Osteocyte (in vitro differentiated cells): ENCODE measurements at places on chromosomes 6 and 20. TPM values are rescaled to one million over a fixed set of nuclear protein-coding genes. Genes with fewer than 3 reads are reported as not detected.
A peak's percentile ranks its signal among the peaks of the same experiment; 100 is the strongest.

Gene HLA-C
- total RNA-seq = 408 and 450 TPM in 2 replicates

Gene ENPP1
- total RNA-seq = 21.1 and 22.4 TPM in 2 replicates

Gene LHFPL5
- total RNA-seq = not detected in 2 replicates

Gene TTI1
- 16.2 and 17.9 TPM in 2 replicates for total RNA-seq

Gene OPRM1
- total RNA-seq = not detected in 2 replicates

GRCh38 chr20:34282041-34282440 is 21.1 kb downstream of the AHCY start:
- DNase-seq = no peak

DNA sequence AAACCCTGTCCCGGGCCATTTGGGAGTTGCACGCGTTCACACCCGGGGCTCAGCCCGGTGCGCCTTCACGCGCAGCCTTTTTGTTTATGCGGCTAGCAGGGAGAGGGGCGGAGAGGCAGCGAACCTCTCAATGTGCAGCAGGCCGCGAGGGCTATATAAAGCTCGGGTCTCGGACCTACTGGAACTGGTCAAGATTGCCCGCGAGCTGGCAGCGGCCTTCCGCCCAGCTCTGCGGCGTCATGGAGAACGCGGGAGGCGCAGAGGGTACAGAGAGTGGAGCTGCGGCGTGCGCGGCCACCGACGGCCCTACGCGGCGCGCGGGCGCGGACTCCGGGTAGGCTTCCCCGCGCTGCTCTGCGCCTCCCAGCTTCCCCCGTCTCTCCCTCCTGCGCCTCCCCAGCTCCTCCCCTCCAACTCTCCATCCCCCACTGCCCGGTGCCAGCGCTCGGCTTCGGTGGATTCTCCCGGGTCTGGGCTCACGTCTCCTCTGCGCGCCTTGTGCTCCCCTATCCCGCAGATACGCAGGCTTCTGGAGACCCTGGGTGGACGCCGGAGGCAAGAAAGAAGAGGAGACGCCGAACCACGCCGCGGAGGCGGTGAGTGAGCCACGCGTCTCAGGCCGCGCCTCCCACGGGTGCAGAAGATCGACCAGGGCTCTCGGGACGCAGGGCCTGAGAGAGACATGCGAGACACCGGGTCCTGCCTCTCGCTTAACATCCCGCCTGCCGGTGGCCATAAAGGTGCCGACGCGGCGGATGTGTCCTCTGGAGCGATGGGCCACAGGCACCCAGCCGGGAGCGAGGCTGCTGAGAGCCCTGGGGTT is at the start of gene RIPPLY2:
Gene RIPPLY2, plus strand, starts transcription at position 183 of the 823 bp plus-strand sequence. Its CDS starts 57 bp downstream, at position 240.
- no peak for DNase-seq

DNA sequence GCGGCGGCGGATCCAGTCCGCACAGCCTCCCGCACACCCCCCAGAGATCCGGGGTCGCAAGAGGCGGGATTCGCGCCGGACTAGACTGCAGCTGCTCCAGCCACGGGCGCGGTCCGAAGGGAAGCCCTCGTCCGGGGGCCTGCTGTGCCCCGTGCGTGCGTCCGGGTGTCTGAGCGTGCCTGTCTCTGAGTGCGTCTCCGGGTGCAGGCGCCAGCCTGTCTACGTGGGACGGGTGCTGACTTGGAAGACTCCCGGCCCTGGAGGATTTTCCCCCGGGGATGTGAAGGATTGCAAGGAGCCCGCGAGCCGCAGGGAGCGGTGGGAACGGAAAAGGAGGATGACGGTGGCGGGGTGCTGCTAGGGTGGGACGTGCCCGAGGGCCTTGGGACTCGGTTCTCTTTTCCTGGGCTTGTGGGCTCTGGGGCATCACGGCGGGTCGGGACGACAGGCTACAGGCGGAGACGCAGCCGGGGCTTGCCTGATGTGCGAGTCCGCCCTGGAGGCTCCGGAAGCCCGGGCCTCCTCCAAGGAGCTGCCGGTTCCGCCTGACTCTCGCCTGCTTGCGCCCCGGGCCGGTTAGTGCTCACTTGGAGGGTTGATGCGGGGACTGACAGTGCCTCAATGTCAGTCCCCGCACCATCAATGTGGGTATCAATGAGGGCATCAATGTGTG is 5.7 kb downstream of the MAFB start:
- DNase-seq = no peak

- DNase-seq = no peak
These were observed 19.8 kb upstream of the TREM1 start for GRCh38 chr6:41306187-41306854.

DNA sequence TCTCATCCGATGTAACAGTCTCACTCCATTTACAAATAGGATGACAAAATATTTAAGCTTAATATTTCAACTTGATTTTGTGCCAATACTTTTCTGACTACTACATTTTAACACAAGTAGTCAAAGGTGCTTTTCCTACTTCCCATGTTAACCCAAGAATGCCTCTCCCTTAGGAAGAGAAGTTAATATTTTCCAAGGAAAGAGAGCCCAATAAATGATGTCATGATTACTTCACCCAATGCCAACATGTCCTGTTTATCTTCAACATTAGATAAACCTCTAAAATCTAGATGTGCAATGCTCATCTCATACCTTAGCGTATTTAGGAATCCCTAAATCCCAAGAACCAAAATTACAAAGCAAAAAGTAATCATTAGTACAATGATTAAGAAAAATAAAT is 156.7 kb upstream of the TENT5A start:
- no peak for DNase-seq

DNA sequence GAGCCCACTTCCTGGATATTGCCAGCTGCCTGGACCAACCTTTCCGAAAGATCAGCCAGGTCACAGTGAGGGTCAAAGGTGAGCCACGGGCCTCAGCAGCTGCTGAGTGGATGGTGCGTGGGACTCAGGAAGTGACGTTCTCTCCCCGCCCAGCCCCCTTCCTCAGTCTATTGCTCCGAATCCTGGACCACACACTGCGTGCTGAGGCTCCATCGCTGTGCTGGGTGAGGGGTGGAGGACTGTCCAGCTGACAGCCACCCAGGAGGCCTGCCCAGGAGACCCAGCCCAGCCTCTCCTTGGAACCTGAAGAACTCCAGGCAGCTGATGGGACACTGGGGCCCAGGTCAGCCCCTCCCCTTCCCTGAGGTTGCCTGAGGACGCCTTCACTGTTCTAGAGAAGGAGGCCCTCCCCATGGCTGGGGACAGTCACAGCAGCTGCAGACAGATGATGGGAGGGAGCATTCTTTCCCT is 94.4 kb upstream of the CD93 start:
- no peak for DNase-seq

DNA sequence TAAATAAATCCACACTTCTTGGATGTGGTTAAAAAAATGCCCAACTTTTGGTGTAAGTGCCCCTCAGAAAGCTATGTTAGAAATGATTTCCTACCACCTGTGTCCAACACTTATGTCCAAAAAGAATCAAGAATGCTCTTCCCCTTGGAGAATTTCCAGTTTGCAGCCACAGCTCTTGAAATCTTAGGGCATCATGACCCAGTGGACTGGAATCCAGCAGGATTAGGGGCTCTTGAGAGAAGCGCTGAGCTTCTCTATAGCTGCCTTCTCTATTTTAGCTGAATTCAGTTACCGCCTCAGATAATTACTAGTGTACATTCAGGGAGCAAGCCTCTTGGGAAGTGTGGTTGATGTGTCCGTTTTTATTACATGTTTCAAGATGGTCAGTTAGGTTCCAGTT is 2.5 kb downstream of the PHACTR1 start:
- no peak for DNase-seq

DNA sequence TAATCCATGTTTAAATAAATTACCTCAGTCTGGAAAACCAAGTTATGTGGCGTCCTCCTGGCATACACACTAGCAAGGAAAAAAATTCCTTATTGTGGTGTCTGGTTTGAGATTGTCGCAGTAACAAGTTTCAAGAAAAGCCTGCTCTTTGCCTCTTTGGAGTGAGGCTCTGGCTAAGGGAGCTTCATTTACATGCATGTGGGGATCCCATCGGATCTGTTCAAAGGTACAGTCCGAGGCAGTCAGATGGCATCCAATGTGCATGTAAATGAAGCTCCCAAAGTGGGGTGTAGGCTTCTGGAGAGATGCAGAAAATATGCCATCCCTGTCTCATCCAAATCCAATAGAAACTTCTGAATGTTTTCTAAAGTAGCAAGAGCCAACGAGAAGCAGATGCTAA is 199.5 kb upstream of the FBXL4 start:
- no peak for DNase-seq

DNA sequence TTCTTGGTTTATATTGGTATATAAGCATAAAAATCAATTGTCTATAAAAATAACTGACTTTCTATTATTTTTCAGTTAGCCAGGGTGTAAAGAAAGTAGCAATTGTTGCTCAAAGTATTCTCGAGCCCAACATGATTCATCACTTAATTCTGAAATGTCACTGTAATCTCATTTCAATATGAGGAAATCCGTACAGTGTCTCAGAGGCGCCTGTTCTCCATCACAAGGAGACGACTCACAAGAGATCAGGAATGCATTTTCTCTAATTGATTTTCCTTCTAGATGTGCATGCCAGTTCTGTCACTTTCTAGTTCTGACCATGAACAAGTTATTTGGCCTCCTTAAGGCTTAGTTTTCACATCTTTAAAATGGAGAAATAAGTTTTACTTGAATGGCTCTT is 753.1 kb downstream of the MAFB start:
- no peak for DNase-seq

- DNase-seq = no peak
These were observed 89.0 kb upstream of the CEP85L start for GRCh38 chr6:118740372-118740771.

GRCh38 chr6:22582417-22583205 is 13.2 kb downstream of the HDGFL1 start:
- no peak for DNase-seq

DNA sequence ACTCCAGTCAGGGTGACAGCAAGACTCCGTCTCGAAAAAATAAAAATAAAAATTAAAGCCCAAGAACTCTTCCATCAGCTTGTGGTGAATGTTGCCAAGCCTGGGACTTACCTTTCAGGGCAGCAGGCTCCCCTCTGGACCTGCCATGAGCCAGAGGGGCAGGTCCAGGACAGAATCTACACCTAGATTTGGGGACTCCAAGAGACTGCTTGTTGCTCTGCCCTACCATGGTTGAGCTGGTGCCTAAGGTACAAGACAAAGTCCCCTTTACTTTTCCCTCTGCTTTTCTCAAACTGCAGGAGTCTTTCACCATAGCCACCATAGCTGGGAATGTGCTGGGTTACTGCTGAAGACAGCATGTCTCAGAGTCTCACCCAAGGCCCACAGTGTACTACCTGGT is 9.2 kb downstream of the C6orf15 start:
- no peak for DNase-seq

GRCh38 chr20:63709149-63709527 is 1.3 kb downstream of the ZGPAT start:
- no peak for DNase-seq

- DNase-seq = peak; percentile 94
These were observed at the start of gene SFT2D1 for GRCh38 chr6:166342349-166343149. Gene SFT2D1 (minus strand): TSS chr6:166342545. CDS start chr6:166342481, 64 bp downstream.

- peak; percentile 88 for DNase-seq
These were observed 611 bp upstream of the RAB22A start for GRCh38 chr20:58308680-58309527.

DNA sequence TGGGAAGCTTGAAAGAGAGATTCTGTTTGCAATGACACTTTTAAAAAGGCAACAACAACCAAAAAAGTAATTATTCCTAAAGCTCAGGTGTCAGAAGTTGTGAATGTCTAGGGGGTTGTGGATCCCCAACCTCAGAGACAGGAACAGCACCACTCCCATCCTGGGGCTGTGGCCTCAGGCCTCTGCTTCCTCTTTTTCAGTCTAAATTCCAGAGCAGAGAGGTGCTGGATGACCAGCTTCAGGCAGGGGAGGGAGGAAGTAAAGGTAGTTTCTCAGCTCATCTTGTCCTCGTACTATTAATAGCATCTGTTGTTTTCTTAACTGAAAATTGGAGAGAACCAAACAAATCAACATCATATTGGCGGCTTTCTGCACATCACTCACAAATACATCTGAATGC is 8.3 kb downstream of the NT5E start:
- no peak for DNase-seq

GRCh38 chr6:83867527-83868161 is 8.2 kb downstream of the CYB5R4 start:
- DNase-seq = no peak

- DNase-seq = no peak
These were observed 963.3 kb downstream of the KIF16B start for GRCh38 chr20:15609921-15610320.

- no peak for DNase-seq
These were observed 6.5 kb downstream of the BTN2A2 start for GRCh38 chr6:26389349-26389894.

GRCh38 chr6:130324657-130325056 is 41.2 kb upstream of the TMEM200A start:
- no peak for DNase-seq

GRCh38 chr6:16090920-16091319 is 38.0 kb upstream of the MYLIP start:
- DNase-seq = no peak

DNA sequence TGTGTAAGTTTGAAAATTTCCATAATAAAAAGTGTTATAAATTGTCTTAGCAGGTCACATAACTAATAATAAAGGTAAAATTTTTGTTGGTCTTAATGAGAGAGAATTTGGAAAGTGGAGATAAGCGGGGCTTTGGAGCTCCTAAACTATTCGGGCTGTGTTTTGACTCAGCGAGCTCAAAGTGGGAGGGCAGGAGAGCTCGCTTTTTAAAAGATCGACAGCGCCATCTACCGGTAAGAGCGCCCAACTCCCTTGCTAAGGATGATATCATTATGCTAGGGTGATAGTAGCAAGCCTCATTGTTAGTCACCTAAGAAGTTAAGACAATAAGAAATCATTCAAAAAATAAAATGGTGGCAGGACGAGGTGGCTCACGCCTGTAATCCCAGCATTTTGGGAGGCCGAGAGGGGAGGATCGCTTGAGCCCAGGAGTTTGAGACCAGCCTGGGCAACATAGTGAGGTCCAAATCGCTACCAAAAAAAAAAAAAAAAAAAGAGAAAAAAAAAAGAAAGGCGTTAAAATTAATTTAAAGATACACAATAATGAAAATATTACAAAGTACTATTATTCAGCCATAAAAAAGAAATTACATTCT is 24.8 kb downstream of the C6orf15 start:
- DNase-seq = peak; percentile 90

DNA sequence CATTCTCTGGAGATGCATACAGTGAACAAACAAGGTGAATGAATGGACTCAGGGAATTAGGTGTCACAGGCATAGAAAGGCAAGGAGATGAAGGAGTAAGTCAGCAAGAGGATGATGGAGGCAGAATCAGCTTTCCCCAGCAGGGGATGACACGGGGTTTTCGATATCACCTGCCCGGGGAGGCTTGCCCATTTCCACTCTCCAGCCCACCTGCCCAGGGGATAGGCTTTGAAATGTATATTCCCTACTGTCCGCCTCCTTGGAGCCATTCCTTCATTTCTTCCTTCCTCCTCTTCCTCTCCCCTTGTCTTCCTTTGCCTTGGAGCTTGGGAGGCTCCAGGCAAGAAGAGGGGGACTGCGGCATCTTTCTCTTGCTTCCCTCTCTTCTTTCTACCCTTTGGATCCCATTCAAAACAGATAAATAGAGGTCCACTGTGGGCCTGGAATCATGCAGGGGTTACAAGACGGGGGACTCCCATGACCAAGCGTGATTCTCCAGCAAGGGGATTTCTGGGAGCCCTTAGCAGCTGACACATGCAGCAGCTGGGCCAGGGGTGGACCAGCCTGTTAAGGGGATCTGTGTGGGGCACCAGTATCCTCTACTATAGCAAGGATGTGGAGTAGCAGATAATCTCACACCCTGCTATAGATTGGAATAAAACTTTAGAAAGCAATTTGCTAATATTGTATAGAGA is 23.5 kb upstream of the RNF24 start:
- DNase-seq = no peak

GRCh38 chr6:67433124-67433523 is 1202.0 kb upstream of the ADGRB3 start:
- DNase-seq = no peak

- no peak for DNase-seq
These were observed 247.0 kb downstream of the ATXN1 start for GRCh38 chr6:16514249-16514648.

GRCh38 chr6:26439151-26440125 is 866 bp upstream of the BTN3A3 start:
- DNase-seq = no peak
